ENCODE measurements at places on chromosomes 7 and 10.

DNA sequence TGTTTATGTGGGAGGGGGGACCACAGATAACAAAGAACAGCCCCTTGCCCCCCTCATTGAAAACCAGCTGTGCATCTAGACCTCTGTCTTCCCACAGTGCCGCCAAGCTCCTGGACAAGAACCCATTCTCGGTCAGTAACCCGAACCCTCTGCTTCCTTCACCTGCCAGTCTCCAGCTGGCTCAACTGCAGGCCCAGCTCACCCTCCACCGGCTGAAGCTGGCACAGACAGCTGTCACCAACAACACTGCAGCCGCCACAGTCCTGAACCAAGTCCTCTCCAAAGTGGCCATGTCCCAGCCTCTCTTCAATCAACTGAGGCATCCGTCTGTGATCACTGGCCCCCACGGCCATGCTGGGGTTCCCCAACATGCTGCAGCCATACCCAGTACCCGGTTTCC lies 91.0 kb upstream of the PDCD4 start:
- peaks cover 12% of the 10 kb centered on the region for H3K4me1 ChIP-seq
- DNase-seq = no peak
- no peak overlapping the region for H3K4me3 ChIP-seq
- peaks cover 5% of the 10 kb centered on the region for H3K27me3 ChIP-seq
- no peaks in the 10 kb centered on the region for H3K36me3 ChIP-seq

GRCh38 chr10:124578231-124579010 lies 116.8 kb downstream of the LHPP start:
- DNase-seq = no peak
- H3K27me3 ChIP-seq = no peaks in the 10 kb centered on the region
- H3K4me1 ChIP-seq = no peaks in the 10 kb centered on the region
- peaks cover 2% of the 10 kb centered on the region for H3K36me3 ChIP-seq
- no peak overlapping the region for H3K4me3 ChIP-seq
- no peak overlapping the region for H3K27ac ChIP-seq

DNA sequence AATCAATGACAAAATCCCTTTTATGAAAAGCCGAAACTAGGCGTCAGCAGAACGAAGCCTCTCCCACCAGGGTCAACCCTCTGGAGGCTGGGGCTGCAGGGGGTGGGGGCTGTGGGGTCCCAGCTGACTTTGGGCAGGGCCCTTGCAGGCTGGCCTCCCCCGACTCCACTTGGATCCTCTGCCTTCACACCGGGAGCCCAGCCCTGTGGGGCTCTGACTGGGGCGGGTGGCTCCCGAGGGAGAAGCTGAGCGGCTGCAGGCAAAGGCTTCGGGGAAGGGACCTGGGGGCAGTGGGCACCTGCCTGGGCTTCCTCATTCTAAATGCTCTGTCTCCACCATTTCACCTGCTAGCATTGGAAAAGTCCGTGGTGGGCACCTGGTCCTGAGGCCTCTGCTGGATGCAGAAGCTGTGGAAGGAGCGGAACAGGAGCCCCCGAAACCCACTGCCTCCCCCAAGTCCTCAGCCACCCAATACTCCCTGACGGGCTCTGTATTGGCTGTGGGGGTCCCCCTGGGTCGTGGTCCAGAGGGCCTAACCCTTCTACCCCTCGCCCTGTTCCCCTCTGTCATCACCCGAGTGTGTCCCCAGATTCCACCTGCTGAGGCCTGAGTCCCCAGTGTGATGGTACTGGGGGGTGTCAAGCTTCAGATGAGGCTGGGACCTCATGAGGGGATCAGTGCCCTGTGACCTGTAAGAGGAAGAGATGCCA lies 108.6 kb downstream of the DNAJB6 start:
- H3K27ac ChIP-seq = no peak overlapping the region
- H3K4me1 ChIP-seq = no peaks in the 10 kb centered on the region
- no peaks in the 10 kb centered on the region for H3K36me3 ChIP-seq
- no peak for DNase-seq

DNA sequence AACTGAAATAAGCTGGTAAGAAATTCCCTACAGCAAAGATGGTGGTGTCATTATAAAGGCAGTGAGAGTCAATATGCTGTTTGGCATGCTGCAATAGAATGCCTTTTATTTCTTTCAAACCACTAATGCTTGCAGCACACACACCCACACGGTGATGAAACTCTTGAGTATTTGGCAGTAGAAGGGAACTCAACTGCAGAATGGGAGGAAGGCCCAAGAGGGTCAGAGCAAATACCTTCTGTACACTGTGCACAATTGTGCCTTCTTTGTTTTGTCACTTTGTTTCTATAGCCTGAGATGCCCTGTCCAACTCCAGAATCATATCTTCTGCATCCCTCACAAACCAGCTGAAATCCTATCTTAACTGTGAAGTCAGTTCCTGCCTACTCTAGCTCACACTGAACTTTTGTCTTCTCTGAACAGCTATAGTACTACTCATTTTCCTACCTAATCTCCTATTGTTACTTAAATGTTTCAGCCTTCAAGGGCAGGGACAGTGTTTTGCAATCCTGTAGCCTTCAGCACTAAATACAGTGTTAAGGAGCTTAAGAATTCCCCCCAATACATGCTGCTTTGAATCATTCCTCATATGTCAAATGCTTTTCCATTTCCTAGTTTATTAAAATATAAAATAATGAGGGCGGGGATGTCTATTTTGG lies 22.2 kb downstream of the MMS19 start:
- no peak overlapping the region for H3K4me3 ChIP-seq
- no peaks in the 10 kb centered on the region for H3K27me3 ChIP-seq
- H3K4me1 ChIP-seq = no peaks in the 10 kb centered on the region
- peaks cover 17% of the 10 kb centered on the region for H3K36me3 ChIP-seq
- DNase-seq = no peak
- H3K27ac ChIP-seq = no peak overlapping the region

- no peak overlapping the region for H3K27ac ChIP-seq
- no peaks in the 10 kb centered on the region for H3K4me1 ChIP-seq
- no peak overlapping the region for H3K4me3 ChIP-seq
- no peak for DNase-seq
Measured at GRCh38 chr10:83037653-83038052, 1101.7 kb upstream of the GHITM start.

- H3K4me1 ChIP-seq = no peaks in the 10 kb centered on the region
- no peak for DNase-seq
- H3K27me3 ChIP-seq = no peaks in the 10 kb centered on the region
- H3K4me3 ChIP-seq = no peak overlapping the region
Measured at GRCh38 chr10:15775513-15775912, 55.8 kb upstream of the ITGA8 start.

- DNase-seq = no peak
- H3K27me3 ChIP-seq = peaks cover 11% of the 10 kb centered on the region
- H3K36me3 ChIP-seq = no peaks in the 10 kb centered on the region
- no peaks in the 10 kb centered on the region for H3K4me1 ChIP-seq
- H3K27ac ChIP-seq = no peak overlapping the region
Measured at GRCh38 chr10:44300666-44301649, 83.9 kb downstream of the CXCL12 start.

DNA sequence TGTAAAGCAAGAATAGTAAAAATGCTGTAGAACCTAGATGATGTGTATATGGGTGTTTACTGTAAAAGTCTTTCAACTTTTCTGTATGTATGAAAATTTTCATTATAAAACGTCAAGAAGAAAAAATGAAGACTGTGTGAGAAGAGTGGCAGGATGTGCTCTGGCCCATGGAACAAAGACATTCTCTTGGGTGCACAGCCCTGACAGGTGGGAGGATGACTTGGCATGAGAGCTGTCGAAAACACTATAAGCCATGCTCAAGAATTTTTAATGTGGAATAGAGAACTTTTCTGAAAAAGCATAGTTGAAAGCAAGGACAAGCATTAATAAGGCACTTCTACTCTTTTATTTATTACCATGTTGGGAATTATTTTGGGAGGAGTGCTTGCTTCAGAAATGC lies 184.1 kb upstream of the PRR15 start:
- H3K4me3 ChIP-seq = no peak overlapping the region
- H3K4me1 ChIP-seq = peaks cover 13% of the 10 kb centered on the region
- peaks cover 5% of the 10 kb centered on the region for H3K36me3 ChIP-seq
- no peaks in the 10 kb centered on the region for H3K27me3 ChIP-seq

GRCh38 chr7:142488036-142488633 lies 230.3 kb upstream of the PRSS58 start:
- DNase-seq = no peak
- no peaks in the 10 kb centered on the region for H3K36me3 ChIP-seq
- H3K4me3 ChIP-seq = no peak overlapping the region
- H3K27me3 ChIP-seq = peaks cover 31% of the 10 kb centered on the region
- H3K27ac ChIP-seq = no peak overlapping the region

- H3K4me1 ChIP-seq = peaks cover 1% of the 10 kb centered on the region
- H3K36me3 ChIP-seq = no peaks in the 10 kb centered on the region
- H3K27ac ChIP-seq = no peak overlapping the region
- no peaks in the 10 kb centered on the region for H3K27me3 ChIP-seq
Measured at GRCh38 chr10:121165276-121165675, 314.1 kb downstream of the WDR11 start.

GRCh38 chr10:132654121-132654571 lies 116.6 kb downstream of the INPP5A start:
- H3K27me3 ChIP-seq = peaks cover 9% of the 10 kb centered on the region
- no peak overlapping the region for H3K4me3 ChIP-seq
- peaks cover 10% of the 10 kb centered on the region for H3K36me3 ChIP-seq
- peaks cover 19% of the 10 kb centered on the region for H3K4me1 ChIP-seq
- no peak overlapping the region for H3K27ac ChIP-seq
- no peak for DNase-seq

DNA sequence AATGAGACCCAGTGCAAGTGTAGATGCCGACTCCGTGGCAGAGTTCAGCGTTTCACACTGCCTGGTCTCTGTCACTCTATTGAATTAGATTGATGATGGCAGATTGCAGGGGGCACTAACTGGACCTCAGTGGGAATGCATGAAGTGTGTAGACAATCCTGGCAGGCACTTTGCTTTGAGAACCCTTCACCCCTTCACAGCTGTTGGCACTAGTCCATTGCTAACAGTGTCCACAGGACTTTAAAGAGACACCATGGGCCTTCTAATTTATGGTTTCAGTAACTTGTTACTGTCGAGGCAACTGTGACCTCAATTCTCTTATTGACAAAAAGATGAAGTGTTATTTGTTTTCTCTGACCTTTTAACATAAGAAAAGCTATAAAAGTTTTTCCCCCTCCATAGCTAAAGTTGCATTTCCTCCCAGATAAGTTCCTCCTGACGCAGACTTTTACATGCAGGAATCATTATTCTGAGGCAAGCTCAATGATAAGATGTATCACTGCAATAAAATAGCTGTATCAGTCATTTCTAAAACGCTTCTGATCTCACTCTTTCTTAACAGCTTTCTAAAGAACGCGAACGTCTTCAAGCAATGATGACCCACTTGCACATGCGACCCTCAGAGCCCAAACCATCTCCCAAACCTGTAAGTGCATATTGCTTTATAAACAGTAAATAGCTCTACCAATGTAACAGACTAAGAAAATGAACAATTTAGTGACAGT lies 238.9 kb downstream of the FOXP2 start:
- peak overlapping the region; percentile 59 for H3K27ac ChIP-seq
- H3K36me3 ChIP-seq = no peaks in the 10 kb centered on the region
- no peak overlapping the region for H3K4me3 ChIP-seq

DNA sequence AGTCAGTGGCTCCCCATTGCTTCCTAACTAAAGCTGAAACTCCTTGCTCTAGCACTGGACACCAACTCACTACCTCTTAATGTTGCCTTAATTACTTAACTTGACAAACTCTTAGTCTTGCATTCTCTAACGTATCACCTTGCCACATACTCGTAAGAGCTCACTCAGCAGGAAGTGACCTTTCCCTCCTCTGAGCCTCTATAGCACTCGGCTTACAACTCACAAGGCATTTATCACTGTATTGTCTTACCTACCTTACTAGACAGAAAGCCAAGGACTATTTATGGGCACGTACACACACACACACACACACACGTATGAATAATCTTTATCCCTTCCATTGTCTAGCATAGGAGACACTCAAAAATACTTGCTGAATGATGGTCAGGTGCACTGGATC lies 21.2 kb downstream of the CEP41 start:
- peaks cover 33% of the 10 kb centered on the region for H3K4me1 ChIP-seq
- peak overlapping the region; percentile 86 for H3K27ac ChIP-seq
- H3K36me3 ChIP-seq = peaks cover 3% of the 10 kb centered on the region
- DNase-seq = no peak
- H3K27me3 ChIP-seq = no peaks in the 10 kb centered on the region

- H3K27me3 ChIP-seq = no peaks in the 10 kb centered on the region
- H3K4me1 ChIP-seq = no peaks in the 10 kb centered on the region
- DNase-seq = no peak
- no peaks in the 10 kb centered on the region for H3K36me3 ChIP-seq
- no peak overlapping the region for H3K4me3 ChIP-seq
Measured at GRCh38 chr7:104410742-104411141, 82.3 kb downstream of the LHFPL3 start.

DNA sequence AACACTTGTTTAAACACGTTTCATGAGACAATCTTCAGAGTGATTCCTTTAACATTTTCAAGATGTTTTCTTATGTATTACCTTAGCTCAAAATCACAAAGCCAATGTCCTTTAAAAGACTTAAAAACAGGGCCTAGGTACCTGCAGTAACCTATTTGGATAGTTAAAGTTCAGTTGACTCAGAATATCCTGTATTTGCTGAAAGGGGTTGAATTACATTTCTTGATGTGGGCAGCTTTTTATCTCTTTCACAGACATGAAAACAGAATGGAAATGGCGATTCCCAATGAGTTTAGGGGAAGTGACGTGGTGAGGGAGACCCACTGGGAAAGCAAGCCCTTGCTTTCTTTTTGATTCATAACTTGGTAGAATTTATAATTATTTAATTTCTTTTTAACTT lies 324.4 kb upstream of the AOAH start:
- H3K4me1 ChIP-seq = peaks cover 45% of the 10 kb centered on the region
- no peaks in the 10 kb centered on the region for H3K27me3 ChIP-seq
- no peak overlapping the region for H3K4me3 ChIP-seq
- H3K36me3 ChIP-seq = no peaks in the 10 kb centered on the region

GRCh38 chr10:30553626-30554439 lies 75.7 kb downstream of the LYZL2 start:
- H3K27me3 ChIP-seq = no peaks in the 10 kb centered on the region
- peaks cover 27% of the 10 kb centered on the region for H3K4me1 ChIP-seq
- H3K27ac ChIP-seq = peak overlapping the region; percentile 4
- no peak for DNase-seq
- H3K4me3 ChIP-seq = no peak overlapping the region
- H3K36me3 ChIP-seq = no peaks in the 10 kb centered on the region

GRCh38 chr10:130742941-130743675 lies 568.4 kb downstream of the TCERG1L start:
- H3K27me3 ChIP-seq = peaks cover 8% of the 10 kb centered on the region
- no peak for DNase-seq
- H3K36me3 ChIP-seq = no peaks in the 10 kb centered on the region

GRCh38 chr7:8913682-8914081 lies 480.3 kb downstream of the NXPH1 start:
- H3K36me3 ChIP-seq = peaks cover 2% of the 10 kb centered on the region
- H3K4me3 ChIP-seq = no peak overlapping the region
- H3K27me3 ChIP-seq = no peaks in the 10 kb centered on the region
- no peak overlapping the region for H3K27ac ChIP-seq
- H3K4me1 ChIP-seq = peaks cover 14% of the 10 kb centered on the region
- DNase-seq = no peak

Measured in progenitor cell of endocrine pancreas (in vitro differentiated cells).